ENCODE measurements at places on chromosomes 2 and 18.
A peak's percentile ranks its signal among the peaks of the same experiment; 100 is the strongest.

- DNase-seq, result no peak
These were observed 400 bp downstream of the CCDC88A start for GRCh38 chr2:55419233-55419678.

DNA sequence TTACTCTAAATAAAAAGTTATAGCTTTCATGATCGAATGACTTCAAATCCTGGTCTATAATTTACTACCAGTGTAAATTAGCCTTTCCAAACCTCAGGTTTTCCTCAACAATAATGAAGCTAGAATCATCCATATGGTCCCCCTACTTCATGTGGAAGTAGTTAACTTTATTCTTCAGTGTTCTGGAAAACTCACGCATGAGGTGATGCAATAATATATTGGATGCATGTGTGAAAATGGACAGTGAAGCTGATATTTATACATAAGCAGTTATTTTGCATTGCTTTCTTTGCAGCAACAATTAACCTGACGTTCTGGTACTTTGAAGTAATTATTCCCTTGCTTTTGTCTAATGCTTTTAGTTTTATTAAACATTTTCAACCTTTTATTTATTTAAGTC is 18.6 kb upstream of the UNC80 start:
- no peak for DNase-seq

DNA sequence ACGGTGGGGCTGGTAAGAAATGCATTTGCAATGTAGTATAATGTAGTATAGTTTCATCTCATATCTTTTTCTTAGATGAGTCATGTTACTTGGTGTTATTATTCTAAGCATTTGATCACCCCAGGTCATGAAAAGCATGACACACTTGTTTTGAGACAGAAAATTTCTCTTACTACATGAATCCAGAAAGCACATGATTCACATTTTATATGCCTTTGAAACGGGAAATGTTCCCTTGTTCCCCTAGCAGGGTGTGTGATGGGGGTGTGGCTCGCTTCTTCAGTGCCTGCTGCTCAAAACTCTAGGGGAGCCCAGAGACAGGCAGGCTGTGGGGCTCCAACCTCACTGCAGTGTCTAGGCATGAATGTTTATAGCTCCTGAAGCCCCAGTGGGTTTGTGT is 116.0 kb upstream of the RAB27B start:
- DNase-seq, result no peak

DNA sequence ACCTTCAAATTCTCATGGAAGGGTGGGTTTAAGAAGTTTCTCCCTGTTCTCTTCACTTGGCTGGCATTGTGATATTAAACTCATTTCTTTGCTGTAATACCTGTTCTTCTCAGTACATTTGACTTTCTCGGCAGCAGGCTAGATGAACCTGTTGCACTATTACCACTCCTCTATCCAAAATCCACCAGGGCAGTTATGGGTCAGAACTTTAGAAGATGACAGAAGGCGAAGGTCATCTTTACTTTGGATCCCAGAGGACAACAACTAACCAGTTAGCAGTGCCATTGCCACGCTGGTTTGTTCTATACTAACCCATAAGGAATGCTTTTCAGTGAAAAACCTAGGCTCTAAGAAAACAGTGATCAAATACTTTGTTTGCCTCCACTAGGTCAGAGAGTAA is 901.0 kb downstream of the TSN start:
- DNase-seq, result no peak

DNA sequence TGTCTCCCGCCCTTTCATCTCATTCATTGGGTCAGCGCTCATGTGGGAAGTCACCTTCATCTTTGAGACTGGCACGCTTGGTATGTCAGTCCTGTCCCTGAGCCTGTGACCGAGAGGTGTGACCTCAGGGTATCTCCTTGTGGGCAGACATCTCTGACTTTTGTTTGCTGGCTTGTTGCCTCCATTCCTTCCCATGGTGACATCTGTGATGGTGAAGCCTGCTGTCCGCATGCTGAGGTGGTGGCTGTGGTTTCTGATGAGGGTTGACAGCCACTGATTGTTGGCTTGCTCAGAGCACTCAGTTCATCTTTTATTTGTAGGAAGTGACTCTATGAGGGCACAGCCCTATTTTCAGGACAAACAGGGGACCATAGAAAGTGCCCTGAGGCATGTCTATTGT is 139.2 kb downstream of the SLC4A3 start:
- no peak for DNase-seq

DNA sequence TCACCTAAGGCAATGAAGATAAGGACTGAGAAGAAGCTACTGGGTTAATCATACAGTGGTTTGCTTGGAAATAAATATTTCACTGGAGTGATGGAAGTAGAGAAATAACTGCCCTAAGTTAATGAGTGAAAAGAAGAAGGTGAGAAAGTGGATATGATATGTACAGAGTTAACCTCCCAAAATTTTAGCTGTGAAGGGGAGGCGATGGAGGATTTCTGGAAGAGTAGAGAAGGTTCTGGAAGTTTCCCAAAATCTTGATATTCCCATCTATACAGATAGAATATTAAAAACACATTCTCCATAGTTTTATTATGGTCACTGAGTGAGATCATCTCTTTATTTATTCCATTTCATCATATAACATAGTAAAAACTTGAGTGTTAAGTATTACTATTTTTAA is 296.6 kb upstream of the RGPD4 start:
- no peak for DNase-seq

DNA sequence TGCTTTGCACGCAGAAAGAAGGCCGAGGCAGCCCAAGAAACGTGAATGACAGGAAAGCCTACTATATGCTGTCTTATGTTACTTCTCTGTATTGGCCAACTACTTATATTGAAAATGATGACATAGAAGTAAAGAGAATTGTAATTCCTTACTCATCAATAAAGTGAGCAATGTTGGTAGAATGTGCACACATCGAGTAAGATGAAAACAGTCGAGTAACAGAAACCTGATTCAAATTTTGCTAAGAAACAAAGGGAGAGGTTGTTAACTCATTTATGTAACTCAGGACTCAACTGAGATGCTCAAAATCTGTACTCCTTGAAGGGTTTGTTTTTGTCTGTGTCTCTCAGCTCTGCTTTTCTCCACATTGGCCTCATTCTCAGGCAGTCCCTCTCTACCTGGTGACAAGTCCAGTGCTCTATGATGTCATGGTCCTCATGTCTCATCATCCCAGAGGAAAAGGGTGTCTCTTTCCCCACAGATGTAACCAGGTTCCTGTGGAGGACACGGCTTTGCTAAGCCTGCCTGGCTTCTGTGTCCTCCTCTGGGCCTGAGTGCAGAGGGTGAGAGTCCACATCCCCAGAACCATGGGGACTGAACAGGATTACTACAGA is 30.3 kb upstream of the CCDC93 start:
- DNase-seq, result no peak

- DNase-seq, result no peak
These were observed 428.9 kb downstream of the MBD2 start for GRCh38 chr18:53795610-53796009.

DNA sequence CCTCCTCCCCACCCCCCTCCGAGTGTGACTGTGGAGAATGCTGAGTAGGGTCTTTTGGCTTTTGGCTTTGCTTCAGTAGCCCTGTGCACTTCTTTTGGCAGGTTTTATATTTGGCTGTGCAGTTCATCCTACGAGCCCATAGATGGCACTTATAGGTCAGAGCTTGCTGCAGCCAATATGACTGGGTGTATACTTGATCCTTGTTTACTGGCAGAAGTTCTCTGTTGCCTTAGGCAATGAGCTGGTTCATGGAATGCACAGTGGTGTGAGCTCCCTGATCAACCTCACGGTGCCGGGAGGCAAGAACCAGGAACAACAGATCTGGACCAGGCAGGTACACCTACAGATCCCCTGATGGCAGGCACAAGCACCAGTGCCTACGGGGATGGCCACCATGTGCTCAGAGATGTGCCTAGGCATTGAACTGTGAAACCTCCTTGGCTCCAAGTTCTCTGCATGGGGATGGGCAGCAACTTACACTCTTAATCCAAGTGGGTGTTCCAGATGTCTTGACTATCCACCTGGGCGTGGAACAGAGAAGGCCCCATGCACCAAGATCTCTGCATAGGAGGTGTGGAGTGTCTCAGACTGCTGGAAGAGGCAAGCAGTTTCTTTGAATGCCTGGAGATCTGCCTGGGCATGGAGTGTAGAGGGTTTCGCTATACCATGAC is 190.4 kb downstream of the KIAA1328 start:
- no peak for DNase-seq

DNA sequence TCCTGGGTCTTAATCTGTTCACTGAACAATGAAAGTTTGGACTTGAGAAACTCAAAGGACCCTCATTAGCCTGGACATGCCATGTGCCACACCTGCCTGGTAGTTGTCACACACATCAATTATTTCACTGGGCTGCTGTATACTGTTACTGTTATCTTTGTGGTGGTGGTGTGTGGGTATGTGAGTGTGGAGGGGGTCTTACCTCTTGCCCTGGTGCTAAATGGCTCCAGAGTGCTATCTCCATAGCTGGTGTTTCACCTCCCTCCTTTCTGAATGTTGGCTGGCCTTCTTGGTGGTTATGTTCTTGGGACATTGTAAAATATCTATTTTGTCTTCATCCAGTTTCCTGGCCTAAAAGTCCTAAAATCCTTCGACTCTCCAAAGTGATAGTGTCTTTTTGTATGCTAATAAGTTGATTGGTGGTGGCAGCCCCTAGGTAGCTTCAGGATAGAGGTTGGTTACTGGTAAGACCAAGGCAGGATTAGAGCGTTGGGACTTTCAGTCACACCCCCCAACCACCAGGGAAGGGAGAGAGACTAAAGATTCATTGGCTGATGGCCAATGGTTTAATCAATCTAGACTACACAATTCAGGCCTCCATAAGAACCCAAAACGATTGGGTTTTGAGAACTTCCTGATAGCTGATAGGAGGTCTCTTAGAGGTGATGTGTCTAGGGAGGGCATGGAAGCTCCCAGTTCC is 328.1 kb downstream of the MYCN start:
- no peak for DNase-seq

- peak; percentile 54 for DNase-seq
These were observed 11.6 kb downstream of the EN1 start for GRCh38 chr2:118835746-118836410.

GRCh38 chr2:232880764-232881351 is 10.8 kb downstream of the SNORC start:
- no peak for DNase-seq

DNA sequence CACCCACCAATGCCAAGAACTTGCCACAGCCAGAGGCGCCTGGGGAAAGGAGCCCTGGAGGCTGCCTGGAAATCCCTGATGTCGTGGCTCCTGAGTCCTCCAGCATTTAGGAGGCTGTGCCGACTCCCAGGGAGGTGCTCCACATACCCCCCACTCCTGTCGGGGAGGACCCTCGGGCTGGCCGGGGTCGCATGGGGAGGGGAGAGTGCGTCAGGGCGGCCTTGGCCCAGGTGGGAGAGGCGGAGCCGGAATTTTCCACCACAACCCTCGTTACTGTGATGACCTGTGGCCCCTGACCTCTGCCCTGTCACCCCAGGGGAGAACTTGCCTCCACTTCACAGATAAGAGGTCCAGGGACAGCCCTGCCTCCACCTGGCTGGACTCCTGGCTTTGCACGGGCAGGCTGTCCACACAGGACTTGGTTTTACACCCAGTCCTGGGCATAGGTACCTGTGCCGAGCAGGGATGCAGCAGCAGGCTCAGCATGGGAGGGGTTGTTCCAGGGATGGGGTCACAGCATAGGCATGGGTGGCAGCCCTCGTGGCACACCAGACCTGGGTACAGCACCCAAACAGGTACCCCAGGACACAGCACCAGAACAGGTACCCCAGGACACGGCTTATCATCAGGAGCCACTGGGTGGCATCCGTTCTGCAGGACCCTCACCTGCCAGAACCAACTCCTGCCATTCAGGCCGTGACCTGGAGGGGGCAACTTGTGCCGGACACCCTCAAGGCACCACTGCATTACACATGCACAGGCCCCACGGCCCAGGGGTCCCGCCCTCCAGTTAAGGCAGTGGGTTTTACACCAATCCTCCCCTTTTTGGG is 12.3 kb upstream of the AGXT start:
- DNase-seq, result no peak

- no peak for DNase-seq
These were observed 128.0 kb downstream of the ARL4C start for GRCh38 chr2:234368861-234369261.

GRCh38 chr2:32715391-32715841 is 87.6 kb downstream of the TTC27 start:
- no peak for DNase-seq

GRCh38 chr2:5932556-5933469 is 240.6 kb downstream of the SOX11 start:
- DNase-seq, result peak; percentile 51

GRCh38 chr2:229610872-229611271 is 103.5 kb downstream of the DNER start:
- DNase-seq, result no peak

GRCh38 chr18:48821251-48821590 is 129.5 kb downstream of the SMAD7 start:
- no peak for DNase-seq
